Activated T-cell treated with anti-CD3 and anti-CD28 coated beads, Interleukin-2, amount 50 U/mL, for 4 hours (primary cell): ENCODE measurements at places on chromosomes 2 and 18. TPM values are rescaled to one million over a fixed set of nuclear protein-coding genes. Genes with fewer than 3 reads are reported as not detected.

GRCh38 chr2:30759481-30759880, 47.8 kb downstream of the CAPN13 start:
- no peak for DNase-seq

The VSNL1 gene
- not detected for total RNA-seq

DNA sequence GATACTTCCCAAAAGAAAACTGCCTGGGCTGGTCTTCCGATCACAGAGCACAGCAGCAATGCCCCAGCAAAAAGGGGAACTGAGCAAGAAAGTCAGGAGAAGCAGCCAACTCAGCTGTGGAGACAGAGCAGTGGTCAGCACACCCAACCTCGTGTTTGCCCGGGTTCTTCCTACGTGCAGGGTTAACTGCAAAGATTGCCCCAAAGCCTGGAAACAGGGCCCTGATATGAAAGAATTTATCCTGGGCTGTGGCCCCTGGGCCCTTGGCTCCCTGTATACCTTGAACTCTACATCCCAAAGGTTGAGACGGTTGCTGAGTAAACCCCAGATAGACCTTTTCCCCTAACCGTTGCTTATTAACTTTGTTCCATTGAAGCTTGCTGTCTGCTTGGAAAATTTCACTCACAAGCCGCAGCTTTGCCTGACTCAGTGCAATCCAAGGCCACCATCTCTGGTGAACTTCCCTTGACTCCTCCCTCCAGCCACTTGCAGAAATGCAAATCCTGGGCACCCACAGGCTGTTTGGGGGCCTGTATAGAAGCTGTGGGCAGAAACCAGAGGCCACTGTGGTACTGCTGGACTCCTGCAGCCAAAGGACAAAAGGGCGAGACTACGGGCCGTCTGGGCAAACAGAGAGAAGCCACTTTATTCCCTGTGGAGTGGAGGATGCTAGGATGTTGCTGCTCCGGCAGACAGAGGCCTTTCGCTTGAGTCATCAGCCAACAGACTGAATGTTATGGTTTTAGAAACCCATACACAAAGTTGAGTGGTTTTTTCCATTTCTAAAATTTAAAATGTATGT, 18.2 kb downstream of the NRP2 start:
- no peak for DNase-seq

GRCh38 chr18:35502052-35502451, 4.3 kb upstream of the INO80C start:
- DNase-seq: no peak

DNA sequence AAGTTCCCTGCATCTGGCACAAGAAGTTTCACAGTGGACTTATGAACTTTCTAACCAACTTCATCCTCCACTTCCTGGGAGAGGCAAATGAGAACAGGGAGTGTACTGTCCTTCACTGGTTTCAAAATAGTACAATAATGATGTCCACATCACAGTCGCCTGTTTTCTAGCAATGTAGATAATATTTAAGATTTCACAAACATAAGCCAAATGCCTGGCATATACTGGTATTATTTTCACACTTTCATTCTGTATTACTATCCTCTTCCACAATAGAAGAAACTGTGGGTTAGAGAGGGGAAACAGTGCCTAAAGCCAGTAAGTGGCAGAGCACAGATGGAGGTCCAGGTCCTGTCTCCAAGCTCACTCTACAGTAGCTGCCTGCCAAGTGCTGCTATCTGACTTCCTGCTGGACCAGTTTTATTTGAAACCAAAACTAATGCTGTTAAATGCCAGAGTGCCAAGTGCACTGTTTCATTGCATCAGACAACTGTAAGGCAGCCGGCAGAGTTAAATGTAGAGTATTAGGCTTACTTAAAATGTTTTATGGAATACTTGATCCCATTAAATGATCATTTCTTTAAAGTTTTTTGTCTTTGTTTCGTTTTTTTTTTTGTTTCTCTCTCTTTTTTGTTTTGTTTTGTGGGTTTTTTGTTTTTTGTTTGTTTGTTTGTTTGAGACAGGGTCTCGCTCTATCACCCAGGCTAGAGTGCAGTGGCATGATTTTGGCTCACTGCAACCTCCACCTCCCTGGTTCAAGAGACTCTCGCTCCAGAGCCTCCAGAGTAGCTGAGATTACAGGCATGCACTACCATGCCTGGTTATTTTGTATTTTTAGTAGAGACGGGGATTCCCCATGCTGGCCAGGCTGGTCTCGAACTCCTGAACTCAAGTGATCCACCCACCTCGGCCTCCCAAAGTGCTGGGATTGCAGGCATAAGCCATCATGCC, 15.1 kb downstream of the COBLL1 start:
- DNase-seq: no peak
